ELF-1 (cell line): ENCODE measurements at places on chromosomes 4 and X.
A peak's percentile ranks its signal among the peaks of the same experiment; 100 is the strongest.

GRCh38 chr4:155578219-155578618 lies 88.4 kb upstream of the GUCY1A1 start:
- DNase-seq: no peak

GRCh38 chrX:21373637-21374162 lies 518 bp upstream of the CNKSR2 start:
- DNase-seq: no peak

DNA sequence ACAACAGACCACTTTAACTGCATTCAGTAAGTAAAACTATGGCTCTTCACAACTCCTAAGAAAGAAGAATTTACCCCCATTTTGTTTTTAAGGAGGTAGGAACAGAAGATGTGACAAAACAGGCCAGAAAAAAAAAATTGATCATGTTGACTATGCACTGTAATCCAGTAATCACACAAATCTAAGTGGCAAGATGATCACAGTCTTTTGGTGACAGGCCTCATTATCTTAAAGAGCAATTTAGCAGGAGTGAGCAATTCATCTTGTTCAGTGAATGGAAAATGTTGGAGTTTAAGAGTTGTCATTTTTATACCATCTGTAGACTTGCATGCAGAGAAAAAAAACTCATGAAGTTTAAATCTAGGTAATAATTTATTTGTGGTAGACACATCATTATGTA lies 115.1 kb downstream of the SLC39A8 start:
- no peak for DNase-seq

GRCh38 chrX:29419774-29420553 lies 795.4 kb upstream of the MAGEB2 start:
- DNase-seq: no peak

- peak; percentile 39 for DNase-seq
These were observed 1.4 kb upstream of the CXCL1 start for GRCh38 chr4:73867783-73868182.

- DNase-seq: peak; percentile 53
These were observed 8.0 kb downstream of the TBC1D14 start for GRCh38 chr4:6917461-6918271.

GRCh38 chrX:153075366-153075765 lies 3.1 kb downstream of the PNMA6A start:
- DNase-seq: no peak

GRCh38 chrX:81120936-81121371 lies 80.8 kb downstream of the HMGN5 start:
- peak; percentile 83 for DNase-seq

DNA sequence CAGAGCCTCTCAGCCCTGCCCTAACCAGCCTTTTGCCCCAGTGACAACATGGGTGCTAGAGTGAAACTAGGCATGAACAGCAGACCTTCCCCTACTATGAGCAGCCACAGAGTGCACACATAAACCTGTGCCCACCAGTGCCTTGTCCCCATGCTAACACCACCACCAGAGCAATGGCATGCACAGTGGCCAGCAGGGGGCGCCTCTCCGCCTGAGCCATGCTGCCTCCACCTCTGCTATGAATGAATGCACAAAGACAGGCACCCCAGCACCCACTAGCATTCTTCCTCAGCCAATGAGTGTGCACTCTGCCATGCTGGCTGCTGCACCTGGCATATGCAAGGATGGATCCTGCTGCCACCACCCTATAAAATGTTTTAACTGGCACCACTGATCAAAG lies 286.9 kb upstream of the FGF16 start:
- DNase-seq: peak; percentile 63

- DNase-seq: peak; percentile 36
These were observed 186.8 kb upstream of the PABPC4L start for GRCh38 chr4:134388351-134388750.

- DNase-seq: no peak
These were observed 167.5 kb downstream of the PRKX start for GRCh38 chrX:3545901-3546300.

- no peak for DNase-seq
These were observed 54.7 kb downstream of the AMER1 start for GRCh38 chrX:64150775-64151174.

- DNase-seq: no peak
These were observed 85.4 kb downstream of the GPRIN3 start for GRCh38 chr4:89222170-89222569.

DNA sequence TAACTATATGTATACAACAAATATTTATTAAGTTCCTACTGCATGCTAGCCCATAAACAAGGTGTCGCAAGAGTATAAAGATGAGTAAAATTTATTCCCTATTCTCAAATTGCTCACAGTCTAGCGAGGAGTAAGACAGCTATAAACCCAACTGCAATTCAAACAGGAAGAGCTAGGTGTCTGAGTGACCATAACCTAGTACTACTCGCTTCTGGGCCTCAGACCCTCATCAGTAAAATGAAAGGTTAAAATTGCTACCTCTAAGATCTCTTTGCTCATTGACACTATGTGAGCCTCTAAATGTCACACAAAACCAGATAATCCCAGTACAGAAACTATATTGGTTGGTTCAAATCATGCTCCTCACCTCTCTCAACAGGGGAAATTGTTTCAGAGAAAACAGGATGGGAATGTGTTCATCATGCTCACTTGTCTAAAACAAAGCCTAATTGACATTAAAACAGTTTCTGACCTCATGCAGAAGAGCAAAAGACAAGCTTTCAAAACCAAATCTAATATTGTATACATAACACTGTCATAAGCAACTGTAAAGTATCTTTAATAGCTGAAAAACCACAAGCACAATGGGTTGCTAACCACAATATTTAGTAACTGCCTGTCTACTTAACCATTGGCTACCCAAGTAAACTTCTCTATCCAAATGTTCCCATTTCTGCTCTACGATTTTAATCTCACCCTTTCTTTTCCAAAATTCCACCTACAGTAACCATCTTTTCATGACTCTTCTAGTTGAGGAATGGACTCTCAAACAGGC lies 264.6 kb upstream of the FMR1 start:
- no peak for DNase-seq

- peak; percentile 49 for DNase-seq
These were observed 91.4 kb downstream of the STK32B start for GRCh38 chr4:5142726-5143125.

DNA sequence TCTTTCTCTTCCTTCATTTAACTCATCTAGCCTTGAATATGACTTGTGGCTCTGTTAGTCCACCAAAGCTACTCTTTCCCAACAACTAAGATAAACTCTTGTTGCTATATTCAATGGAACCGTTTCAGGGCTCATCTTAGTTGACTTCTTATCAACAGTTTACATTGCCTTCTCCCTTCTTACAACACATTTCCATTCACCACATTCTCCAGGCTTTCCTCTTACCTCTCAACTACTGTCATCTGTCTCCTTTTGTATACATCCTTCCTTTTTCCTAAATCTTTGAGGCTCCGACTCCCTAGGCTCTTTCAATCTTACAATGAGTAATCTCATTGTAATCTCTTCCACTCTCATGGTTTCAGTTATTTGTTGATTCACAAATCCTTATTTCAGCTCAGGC lies 58.5 kb downstream of the NCAPG start:
- DNase-seq: no peak

DNA sequence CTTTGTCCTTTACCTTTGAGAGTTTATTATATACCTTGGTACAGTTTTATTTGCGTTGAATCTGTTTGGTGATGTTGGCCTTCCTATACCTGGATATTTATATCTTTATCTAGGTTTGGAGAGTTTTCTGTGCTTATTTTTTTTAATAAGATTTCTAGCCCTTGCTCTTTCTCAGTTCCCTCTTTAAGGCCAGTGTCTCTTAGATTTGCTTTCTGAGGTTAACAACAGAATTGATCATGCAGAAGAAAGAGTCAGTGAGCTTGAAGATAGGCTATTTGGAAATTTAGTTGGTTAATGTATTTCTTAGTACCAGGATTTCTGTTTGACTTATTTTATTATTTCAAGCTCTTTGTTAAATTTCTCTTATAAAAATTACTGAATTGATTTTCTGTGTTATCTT lies 12.7 kb upstream of the TAF7L start:
- DNase-seq: no peak

DNA sequence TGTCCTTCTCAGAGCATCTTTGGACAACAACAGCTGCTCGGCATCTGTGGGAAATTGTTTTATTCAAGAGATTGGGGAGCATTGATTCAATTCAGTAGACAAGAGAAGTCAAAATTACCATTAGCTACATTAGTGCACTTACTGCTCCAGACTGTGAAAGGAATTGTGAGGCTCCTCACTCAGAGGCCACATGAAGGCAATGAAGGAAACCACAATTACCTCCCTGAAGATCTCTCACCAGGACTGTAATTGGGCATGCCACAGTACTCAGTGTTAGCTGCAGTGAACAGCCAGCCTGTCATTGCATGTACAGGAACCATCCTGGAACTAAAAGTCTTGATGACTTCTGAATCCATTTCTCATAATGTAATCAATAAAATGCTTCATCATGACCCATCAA lies 144.8 kb downstream of the PPA2 start:
- DNase-seq: no peak

- no peak for DNase-seq
These were observed 47.9 kb downstream of the PTCHD1 start for GRCh38 chrX:23382572-23382971.

- DNase-seq: no peak
These were observed 15.9 kb upstream of the TADA2B start for GRCh38 chr4:7027284-7027683.

DNA sequence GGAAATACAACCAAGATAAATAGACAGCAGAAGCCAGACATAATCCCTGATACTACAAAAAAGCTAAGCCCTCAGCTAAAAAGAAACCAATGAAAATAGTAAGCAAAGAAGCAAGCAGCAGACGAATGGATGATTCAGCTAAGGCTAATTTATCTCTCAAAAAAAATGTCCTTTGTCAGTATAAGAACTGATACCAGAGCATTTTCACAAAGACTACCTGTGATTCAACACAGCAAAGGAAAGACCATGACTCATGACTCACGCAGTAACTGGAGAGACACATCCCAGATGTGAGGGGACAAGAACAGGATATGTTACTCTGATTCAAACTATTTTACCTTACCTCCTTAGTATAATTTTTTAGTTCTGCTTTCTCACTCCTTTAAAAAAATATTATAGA lies 22.7 kb upstream of the TMPRSS11F start:
- no peak for DNase-seq

DNA sequence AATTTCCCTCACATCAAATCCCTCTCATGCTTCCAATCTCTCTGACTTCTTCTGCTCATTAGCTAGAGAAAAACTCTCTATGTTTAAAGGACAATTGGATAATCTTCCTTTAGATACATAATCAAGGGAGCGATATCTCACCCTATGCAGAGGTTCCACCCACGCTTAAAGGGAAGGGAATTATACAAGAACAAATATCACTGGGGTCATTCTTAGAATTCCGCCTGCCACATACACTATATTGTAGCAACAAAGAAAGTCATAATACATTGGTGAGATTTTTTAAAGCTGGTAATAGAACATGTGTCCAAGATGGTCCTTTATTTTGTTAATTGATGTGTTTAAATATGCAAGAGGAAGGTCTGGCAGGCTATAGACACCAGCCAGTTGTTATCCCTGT lies 31.5 kb downstream of the NKX6-1 start:
- no peak for DNase-seq

GRCh38 chr4:152265149-152265621 lies 270.7 kb downstream of the FBXW7 start:
- peak; percentile 21 for DNase-seq

- DNase-seq: no peak
These were observed 136.2 kb upstream of the BMPR1B start for GRCh38 chr4:94621491-94622080.

GRCh38 chr4:77827343-77827742 lies 8.2 kb upstream of the CNOT6L start:
- no peak for DNase-seq
